Neural progenitor cell (in vitro differentiated cells): ENCODE measurements at places on chromosomes 1 and 21.

GRCh38 chr1:44154049-44154448 is 12.6 kb upstream of the KLF18 start:
- peak; percentile 36 for DNase-seq

DNA sequence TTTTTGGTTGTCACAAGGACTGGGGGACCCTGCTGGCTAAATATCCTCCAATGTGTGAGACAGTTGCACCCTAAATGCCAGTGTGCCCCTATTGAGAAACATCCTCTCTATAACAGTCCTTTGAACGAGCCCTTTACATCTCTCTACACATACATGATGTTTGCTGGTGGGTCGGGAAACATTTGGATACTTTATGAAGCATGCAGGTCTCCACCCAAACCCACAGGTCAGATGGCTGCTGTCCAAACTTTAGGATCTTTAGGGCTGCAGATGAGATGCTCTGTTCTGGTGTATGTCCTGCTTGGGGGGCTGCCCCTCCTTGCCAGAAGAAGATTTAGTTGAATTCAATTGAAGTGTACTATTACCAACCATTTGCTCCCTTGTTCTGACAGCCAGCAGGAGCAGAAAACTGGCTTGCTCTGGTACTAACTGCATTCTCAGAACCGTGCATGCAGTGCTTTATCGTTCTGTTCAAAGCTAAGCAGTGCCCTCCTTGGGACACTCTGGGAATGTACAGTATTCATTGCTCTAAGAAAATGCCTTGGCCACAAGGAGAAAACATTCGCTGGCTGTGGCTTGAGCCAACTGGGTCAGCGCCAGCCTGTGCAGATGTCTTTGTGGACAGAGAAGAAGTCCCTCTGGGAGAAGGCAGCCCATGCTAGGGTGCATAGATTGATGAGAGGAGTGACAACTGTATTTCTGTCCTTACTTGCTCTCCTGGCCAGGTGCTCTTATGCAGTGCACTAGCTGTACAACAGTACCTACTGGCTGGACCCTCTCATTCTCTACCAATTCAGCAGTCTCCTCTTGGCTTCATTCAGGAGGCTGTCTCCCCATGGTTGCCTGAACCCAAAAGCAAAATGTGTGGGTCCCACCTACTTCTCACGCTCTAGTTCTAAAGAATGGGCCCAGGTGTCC is 61.4 kb upstream of the DIRAS3 start:
- peak; percentile 78 for DNase-seq

DNA sequence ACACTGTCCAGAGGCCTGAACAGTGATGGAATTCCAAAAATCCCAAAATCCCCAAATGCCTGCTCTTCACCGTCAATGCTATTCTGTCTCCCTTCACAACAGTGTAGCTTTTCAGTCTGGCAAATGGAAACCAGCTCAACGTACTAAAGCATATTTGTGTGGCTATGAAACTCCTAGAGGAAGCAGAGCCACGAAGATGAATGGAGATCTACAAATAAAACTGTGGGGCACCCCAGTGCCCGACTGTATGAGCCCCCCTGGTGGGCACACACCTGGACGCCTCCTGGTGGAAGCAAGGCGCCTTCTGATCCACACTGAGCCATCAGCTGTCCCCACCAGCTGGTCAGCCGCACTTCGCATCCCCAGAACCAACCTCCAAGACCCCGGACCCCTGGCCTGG is 129.1 kb upstream of the SOD1 start:
- DNase-seq = no peak

DNA sequence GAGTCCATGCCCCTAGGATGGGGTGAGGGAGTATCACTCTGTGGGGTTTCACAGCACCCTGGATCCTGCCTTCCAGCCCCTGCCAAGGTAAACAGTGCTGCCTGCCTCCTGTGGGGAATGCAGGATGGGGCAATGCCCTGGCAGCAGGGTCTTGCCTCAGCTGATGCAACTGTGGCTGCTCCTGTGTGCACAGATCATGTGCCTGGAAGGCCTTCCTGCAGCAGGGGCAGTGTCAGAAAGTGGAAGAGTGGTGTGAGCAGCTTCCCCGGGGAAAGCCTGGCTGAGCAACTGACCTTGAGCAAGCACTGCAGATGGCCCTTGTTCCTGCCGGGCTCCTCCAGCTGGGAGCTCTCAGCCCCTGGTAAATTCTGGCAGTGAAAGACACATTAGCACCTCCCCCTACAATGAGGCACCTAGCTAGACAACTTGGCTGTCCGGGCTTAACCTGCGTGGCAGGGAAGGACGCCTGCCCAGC is 9.9 kb downstream of the TOR3A start:
- no peak for DNase-seq

- no peak for DNase-seq
These were observed 240.4 kb downstream of the PTGER3 start for GRCh38 chr1:70807088-70807664.

DNA sequence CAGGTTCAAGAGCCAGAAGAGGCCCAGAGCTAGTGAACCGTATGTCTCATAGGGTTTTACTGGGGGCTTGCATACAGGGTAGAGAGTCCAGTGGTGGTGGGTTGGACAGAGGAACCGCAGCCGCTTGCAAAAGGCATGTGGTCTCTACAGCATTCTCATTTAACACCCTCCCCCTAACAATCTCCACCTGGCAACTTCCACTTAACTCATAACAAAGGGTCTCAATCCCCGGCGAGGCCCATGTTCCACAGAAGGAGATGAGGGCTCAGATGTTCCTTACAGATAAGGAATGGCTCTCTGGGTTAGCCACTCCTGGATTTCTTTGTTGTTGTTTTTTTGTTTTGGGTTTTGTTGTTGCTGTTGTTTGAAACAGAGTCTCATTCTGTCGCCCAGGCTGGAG is 106.1 kb downstream of the APP start:
- peak; percentile 31 for DNase-seq

DNA sequence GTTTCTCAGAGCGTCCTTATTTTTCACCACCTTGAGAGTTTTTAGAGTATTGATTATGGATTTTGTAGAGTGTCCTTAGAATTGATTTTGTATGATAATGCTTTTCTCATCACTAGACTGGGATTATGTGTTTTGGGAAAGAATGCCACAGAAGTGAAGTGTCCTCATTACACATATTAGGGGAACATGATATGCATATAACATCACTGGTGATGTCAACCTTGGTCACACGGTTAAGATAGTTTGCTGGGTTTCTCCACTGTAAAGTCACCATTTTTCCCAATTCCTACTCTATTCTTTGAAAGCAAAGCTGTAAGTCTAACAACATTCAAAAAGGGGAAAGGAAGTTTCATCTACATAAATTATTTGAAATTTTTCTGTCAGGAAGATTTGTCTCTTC is 39.6 kb upstream of the PALMD start:
- no peak for DNase-seq

GRCh38 chr1:230875370-230875769 is 7.0 kb upstream of the C1orf198 start:
- DNase-seq = no peak
